ENCODE measurements at places on chromosomes 1 and 21. TPM values are rescaled to one million over a fixed set of nuclear protein-coding genes. Genes with fewer than 3 reads are reported as not detected.

DNA sequence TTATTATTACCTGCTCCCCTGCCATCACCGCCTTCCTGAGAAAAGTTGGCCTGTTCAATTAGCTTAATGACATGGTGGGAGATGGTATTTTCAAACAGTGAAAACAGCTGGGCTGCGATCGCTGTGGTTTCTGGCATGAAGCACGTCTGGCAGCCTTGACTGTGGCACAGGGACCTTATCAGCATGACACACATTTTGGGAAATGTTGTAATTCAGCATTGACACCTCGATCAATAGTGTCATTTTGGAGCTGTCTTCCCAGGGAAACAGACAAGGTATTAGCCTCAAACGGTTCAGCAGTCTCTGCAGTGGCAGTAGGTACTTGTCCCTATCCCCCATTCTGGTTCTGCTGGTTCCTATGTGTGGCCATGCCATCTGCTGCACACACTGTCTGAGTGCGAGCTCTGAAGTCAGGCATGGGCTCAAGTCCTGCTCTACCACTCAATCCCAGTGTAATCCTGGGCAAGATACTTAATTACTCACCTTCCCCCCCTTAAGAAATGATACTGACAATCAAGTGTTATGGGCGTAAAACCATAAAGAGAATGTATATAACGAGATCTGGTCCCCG lies 154.5 kb upstream of the KCND3 start:
- DNase-seq: no peak

Gene C21orf58
- 0.44 TPM for total RNA-seq

- DNase-seq: no peak
Measured at GRCh38 chr1:116916533-116917445, 7.1 kb downstream of the PTGFRN start.

DNA sequence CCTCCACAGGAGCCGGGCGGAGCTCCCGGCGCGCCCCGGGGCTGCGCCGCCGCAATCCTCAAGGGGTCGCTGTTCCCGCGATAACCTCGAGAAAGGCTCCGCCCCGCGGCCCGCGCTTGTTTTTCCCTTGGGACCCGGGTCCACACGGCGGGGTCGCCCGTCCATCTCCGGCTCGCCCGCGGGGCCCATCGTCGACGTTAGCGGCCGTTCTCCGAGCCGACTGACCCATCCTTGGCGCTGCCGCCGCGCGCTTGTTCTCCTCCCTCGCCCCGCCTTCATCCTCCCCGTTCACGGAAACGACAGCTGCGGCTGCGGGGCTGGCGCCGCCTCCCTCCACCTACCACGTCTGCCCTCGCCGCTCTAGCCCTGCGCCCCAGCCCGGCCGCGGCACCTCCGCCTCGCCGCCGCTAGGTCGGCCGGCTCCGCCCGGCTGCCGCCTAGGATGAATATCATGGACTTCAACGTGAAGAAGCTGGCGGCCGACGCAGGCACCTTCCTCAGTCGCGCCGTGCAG lies at the start of gene SH3GLB1:
Gene SH3GLB1, plus strand, starts transcription at position 119 of the 514 bp plus-strand sequence. Its CDS starts 324 bp downstream, at position 443.
- peak; percentile 85 for DNase-seq

Gene AQP10
- total RNA-seq: 0.25 TPM

DNA sequence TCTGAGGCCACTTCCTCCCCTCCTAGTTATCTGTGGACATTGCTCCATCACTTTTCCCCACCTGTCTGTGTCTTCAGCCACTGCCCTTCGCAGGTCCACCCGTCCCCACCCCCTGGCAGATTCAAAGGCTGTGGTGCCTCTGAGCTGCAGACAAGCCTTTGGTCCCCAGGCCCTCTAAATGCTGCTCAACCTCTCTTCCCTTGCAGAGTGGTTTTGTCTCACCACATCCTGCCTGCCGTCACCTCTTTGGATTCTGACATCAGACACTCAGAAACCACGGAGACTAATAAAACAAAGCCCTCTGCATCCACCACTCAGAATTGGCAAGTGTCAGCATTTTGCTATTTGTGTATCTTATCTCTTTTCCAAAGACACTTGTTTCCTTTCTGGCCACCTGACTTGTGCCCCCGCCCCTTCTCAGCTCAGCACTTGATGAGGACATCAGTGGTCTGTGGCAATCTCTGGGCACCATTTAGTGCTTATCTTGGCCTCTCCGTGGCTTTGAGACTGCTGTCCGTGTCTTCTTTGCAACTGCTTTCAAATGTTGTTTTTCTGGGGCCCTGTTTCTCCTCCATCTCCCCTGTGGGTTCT lies 7.7 kb downstream of the CNIH3 start:
- no peak for DNase-seq

DNA sequence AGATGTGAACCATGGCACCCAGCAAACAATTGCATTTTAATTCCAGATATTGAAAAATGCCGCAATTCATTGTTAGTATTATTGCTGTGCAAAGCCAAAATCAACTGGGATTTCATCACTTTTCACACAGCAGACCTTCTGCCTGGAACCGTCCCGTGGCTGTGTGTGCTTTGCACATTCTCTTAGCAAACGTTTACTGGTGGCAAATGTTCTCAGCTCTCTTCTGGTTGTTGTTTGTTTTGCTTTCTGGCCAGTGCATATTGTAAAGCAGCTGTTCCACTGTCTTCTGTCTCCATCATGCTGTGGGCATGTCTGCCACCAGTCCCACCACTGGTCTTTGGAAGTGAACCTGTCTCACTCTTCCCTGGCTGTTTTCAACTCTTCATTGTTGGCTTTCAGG lies 19.8 kb upstream of the TTLL10 start:
- DNase-seq: no peak

DNA sequence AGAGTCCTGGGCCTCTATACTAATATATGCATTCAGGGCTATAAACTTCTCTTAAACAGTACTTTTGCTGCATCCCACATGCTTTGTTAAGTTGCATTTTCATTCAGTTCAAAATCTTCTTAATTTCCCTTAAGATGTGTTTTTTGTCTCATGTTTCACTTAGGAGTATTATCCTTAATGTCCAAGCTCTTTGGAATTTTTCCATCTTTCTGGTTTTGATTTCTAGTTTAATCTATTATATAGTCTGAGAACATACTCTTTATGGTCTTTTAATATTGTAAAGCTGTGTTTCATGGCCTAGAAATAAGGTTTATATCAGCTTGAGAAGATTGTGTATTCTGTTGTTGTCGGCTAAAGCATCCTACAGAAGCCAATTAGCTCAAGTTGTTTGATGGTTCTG lies 1041.8 kb downstream of the PLA2G4A start:
- no peak for DNase-seq

- no peak for DNase-seq
Measured at GRCh38 chr1:63691701-63692425, 82.0 kb upstream of the ROR1 start.

GRCh38 chr1:199297887-199298286 lies 659.0 kb downstream of the PTPRC start:
- DNase-seq: no peak

Gene TCHH
- 1.4 TPM for total RNA-seq

GRCh38 chr1:89065079-89065868 lies at the start of gene GBP1:
Gene GBP1, minus strand, starts transcription at chr1:89065208. Its CDS starts 1,974 bp downstream, at chr1:89063234.
- DNase-seq: no peak

DNA sequence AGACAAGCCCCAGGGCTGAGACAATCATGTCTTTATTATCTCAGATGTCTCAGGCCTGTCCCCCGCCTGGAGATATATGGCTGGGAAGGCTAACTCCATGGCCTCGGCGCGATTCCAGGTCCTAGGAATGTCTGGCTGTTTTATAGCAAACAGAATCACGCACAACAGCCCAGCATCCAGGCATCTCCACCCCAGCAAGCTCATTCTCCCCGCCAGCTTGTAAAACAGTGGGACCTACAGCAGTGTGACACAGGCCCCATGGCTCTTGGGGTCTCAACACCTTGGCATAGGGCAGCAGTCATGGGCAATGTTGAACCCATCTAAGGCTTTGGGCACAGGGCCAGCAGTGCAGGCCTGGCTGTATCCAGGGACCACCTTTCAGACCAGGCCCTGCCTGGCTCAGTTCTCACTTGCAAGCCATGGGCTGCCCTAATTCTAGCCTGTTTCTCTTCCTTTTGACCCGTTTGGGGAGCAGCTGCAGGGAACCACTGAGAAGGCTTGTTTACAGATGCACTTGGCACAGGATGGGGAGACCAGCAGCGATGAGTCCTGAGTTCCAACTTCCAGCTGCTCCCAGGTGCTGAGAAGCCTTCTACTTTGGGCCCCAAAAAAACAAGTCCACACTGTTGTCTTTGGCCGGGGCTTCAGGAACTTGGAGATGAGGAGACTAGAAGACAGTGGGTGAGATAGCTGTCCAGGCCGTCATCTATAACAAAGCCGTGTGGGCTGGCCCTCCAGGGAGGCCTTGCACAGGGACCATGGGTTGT lies 34.4 kb downstream of the WNT4 start:
- no peak for DNase-seq
